Spleen (tissue), 13 donors: ENCODE measurements at places on chromosomes 4 and X. TPM values are rescaled to one million over a fixed set of nuclear protein-coding genes. Genes with fewer than 3 reads are reported as not detected.

DNA sequence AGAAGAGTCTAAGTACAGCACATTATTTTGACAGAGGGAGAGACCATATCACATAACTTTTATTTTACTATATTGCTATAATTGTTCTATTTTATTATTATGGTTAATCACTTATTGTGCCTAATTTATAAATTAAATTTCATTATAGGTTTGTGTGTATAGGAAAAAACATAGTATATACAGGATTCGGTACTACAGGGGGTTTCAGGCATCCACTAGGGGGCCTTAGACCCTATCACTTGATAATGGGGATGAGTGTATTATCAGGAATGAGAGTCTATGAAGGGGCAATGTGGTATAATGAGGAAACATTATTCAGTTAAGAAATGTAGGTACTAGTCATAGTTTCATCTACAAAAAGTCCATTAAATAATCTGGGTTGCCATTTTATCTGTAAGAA, 833.1 kb downstream of the C4orf33 start:
- H3K27ac ChIP-seq: no peak overlapping the region
- H3K4me1 ChIP-seq: no peaks in the 10 kb centered on the region
- no peaks in the 10 kb centered on the region for H3K36me3 ChIP-seq
- no peak overlapping the region for H3K4me3 ChIP-seq

GRCh38 chrX:72620550-72621145, 48.0 kb upstream of the HDAC8 start:
- DNase-seq: no peak
- no peaks in the 10 kb centered on the region for H3K4me1 ChIP-seq
- no peaks in the 10 kb centered on the region for H3K36me3 ChIP-seq
- H3K4me3 ChIP-seq: no peak overlapping the region

GRCh38 chrX:57121816-57122215, 468 bp upstream of the SPIN2B start:
- H3K27ac ChIP-seq: peak overlapping the region; percentile 85
- no peaks in the 10 kb centered on the region for H3K27me3 ChIP-seq
- H3K4me1 ChIP-seq: no peaks in the 10 kb centered on the region
- no peaks in the 10 kb centered on the region for H3K36me3 ChIP-seq
- DNase-seq: no peak

- H3K36me3 ChIP-seq: no peaks in the 10 kb centered on the region
- no peaks in the 10 kb centered on the region for H3K4me1 ChIP-seq
- no peak overlapping the region for H3K4me3 ChIP-seq
- no peak for DNase-seq
- H3K27me3 ChIP-seq: no peaks in the 10 kb centered on the region
These were observed 113.2 kb downstream of the MAB21L2 start for GRCh38 chr4:150695162-150695561.

RBM10 gene
- polyA plus RNA-seq: 21.6 TPM

DNA sequence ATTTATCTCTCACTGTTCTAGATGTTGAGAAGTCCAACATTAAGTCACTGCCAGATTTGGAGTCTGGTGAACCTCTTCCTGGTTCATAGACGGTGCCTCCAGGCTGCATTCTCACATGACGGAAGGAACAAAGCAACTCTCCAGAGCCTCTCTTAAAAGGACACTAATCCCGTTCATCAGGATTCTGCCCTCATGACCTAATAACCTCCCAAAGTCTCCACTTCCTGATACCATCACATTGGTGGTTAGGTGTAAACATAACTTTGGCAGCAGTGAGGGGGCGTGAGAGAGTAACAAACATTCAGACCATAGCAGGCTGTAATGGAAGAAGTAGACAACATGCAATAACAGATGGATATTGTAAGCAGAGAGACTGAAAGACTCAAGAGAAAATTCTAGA, 388.6 kb downstream of the PDHA2 start:
- H3K27ac ChIP-seq: no peak overlapping the region
- H3K36me3 ChIP-seq: no peaks in the 10 kb centered on the region
- no peaks in the 10 kb centered on the region for H3K4me1 ChIP-seq
- no peak overlapping the region for H3K4me3 ChIP-seq

DNA sequence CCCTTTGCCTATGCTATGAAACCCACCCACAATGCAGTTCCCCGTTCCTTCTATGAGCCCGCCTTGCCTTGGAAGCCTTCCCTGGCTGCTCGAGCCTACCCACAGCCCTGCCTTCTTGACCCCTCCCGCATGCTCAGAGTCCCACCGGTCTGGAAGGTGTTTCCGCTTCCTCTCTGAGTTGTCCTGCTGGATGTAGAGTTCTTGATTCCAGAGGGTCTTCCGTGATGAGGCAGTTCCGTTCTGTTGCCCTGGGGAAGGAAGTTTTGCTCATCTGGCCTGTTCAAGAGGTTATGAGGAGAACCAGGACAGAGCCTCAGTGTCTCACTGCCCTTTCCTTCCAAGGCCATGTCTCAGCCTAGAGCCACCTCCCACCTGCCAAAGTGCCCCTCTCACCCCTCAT, 7.5 kb downstream of the GPKOW start:
- no peak overlapping the region for H3K27ac ChIP-seq
- H3K4me3 ChIP-seq: no peak overlapping the region
- no peaks in the 10 kb centered on the region for H3K4me1 ChIP-seq
- no peaks in the 10 kb centered on the region for H3K27me3 ChIP-seq
- no peak for DNase-seq
- peaks cover 99% of the 10 kb centered on the region for H3K36me3 ChIP-seq

DNA sequence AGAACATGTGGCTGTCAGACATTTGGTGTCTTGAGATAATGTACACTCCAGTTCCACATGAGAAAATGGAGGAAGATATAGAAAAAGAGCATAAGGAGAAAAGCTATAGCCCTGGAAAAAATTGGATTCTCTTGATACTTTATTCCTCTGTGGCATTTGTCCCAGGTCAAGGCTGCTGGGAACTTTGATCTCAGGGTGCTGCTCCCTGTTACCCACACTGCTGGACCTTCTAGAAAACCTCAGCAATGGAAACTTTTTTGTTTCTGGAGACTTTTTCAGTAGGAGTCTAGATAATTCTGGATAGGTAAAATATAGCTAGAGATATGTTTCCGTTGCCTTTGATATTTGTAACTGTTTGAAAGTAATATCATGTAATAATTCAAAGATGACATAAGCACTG, 11.1 kb downstream of the ADH1C start:
- H3K36me3 ChIP-seq: no peaks in the 10 kb centered on the region
- H3K4me1 ChIP-seq: no peaks in the 10 kb centered on the region
- H3K27ac ChIP-seq: no peak overlapping the region
- H3K4me3 ChIP-seq: no peak overlapping the region
- no peak for DNase-seq
- H3K27me3 ChIP-seq: no peaks in the 10 kb centered on the region

CHRDL1 gene
- 4.1 TPM for polyA plus RNA-seq

SSX3 gene
- not detected for polyA plus RNA-seq

RASL11B gene
- polyA plus RNA-seq: 13.6 TPM

DNA sequence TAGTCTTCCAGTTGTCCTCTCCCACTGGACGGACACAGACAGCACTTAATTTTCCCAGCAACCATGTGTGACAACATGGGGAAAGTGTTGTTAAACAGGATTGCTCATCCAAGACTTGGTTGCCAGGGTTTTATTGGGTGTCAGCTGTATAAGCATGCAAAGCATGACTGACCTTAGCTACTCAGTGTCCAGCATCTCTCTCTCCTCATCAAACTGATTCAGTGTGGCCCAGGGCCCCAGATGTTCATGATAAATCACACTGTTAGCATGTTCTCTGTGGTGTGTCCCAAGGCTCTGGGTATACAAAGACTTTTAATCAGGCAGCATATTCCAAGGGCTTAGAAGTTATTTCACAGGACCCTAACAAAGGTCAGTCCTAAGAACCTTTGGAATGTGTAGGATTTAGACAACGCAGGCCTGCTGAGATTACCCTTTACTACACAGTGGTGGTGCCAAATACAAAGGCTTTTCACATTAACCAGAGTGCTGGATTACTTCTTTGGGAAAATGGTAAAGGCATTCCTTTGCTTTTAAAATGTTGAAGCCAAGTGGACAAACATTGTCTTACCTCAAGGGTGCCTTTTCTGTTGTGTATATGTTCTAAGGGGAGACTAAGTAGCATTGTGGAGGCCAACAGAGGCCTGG, 213.3 kb downstream of the GLUD2 start:
- no peaks in the 10 kb centered on the region for H3K27me3 ChIP-seq
- no peak overlapping the region for H3K27ac ChIP-seq
- no peak overlapping the region for H3K4me3 ChIP-seq
- no peaks in the 10 kb centered on the region for H3K36me3 ChIP-seq

TCP11X2 gene
- polyA plus RNA-seq: not detected

DNA sequence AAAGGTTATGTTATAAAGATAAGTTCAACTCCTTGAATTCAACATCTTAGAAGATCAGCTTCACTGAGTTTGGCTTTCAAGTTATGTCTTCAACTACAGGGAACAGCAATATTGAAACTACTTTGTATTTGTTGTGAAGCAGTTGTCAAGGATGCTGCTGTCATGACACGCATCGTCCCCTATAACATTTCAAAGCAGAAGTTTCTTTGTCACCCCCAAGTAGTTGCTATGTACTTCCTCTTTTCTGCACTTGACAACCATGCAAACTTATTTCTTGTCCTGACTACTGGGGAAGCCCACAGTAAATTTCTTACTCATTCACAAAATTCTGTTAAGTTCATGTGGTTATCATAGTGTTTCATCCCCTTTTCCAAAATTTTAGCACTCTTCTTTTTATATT, 14.3 kb downstream of the ANTXR2 start:
- DNase-seq: no peak
- H3K4me3 ChIP-seq: no peak overlapping the region
- H3K36me3 ChIP-seq: peaks cover 4% of the 10 kb centered on the region
- H3K27me3 ChIP-seq: no peaks in the 10 kb centered on the region
- H3K4me1 ChIP-seq: peaks cover 19% of the 10 kb centered on the region

- H3K36me3 ChIP-seq: peaks cover 41% of the 10 kb centered on the region
- no peak for DNase-seq
- H3K27me3 ChIP-seq: no peaks in the 10 kb centered on the region
- H3K27ac ChIP-seq: no peak overlapping the region
These were observed 7.2 kb downstream of the RAB28 start for GRCh38 chr4:13476915-13477314.

NSUN7 gene
- polyA plus RNA-seq: 0.38 TPM

- no peaks in the 10 kb centered on the region for H3K4me1 ChIP-seq
- H3K27ac ChIP-seq: no peak overlapping the region
- DNase-seq: no peak
- H3K36me3 ChIP-seq: no peaks in the 10 kb centered on the region
These were observed 10.3 kb downstream of the ENPEP start for GRCh38 chr4:110486256-110486655.

- no peaks in the 10 kb centered on the region for H3K4me1 ChIP-seq
- no peaks in the 10 kb centered on the region for H3K27me3 ChIP-seq
- no peaks in the 10 kb centered on the region for H3K36me3 ChIP-seq
- H3K4me3 ChIP-seq: no peak overlapping the region
- DNase-seq: no peak
- H3K27ac ChIP-seq: no peak overlapping the region
These were observed 6.3 kb upstream of the FGFR3 start for GRCh38 chr4:1786544-1787362.

PLAC1 gene
- not detected for polyA plus RNA-seq

CCDC158 gene
- not detected for polyA plus RNA-seq
